ENCODE measurements at places on chromosomes 5 and 9. TPM values are rescaled to one million over a fixed set of nuclear protein-coding genes. Genes with fewer than 3 reads are reported as not detected.
A peak's percentile ranks its signal among the peaks of the same experiment; 100 is the strongest.

The AUH gene
- 38.6 TPM for total RNA-seq

The LURAP1L gene
- total RNA-seq, result 0.74 TPM

GRCh38 chr5:115431116-115431515 is 113.5 kb downstream of the FEM1C start:
- H3K27me3 ChIP-seq, result no peaks in the 10 kb centered on the region
- H3K4me3 ChIP-seq, result no peak overlapping the region
- H3K27ac ChIP-seq, result no peak overlapping the region
- H3K4me1 ChIP-seq, result peaks cover 19% of the 10 kb centered on the region
- H3K36me3 ChIP-seq, result no peaks in the 10 kb centered on the region

DNA sequence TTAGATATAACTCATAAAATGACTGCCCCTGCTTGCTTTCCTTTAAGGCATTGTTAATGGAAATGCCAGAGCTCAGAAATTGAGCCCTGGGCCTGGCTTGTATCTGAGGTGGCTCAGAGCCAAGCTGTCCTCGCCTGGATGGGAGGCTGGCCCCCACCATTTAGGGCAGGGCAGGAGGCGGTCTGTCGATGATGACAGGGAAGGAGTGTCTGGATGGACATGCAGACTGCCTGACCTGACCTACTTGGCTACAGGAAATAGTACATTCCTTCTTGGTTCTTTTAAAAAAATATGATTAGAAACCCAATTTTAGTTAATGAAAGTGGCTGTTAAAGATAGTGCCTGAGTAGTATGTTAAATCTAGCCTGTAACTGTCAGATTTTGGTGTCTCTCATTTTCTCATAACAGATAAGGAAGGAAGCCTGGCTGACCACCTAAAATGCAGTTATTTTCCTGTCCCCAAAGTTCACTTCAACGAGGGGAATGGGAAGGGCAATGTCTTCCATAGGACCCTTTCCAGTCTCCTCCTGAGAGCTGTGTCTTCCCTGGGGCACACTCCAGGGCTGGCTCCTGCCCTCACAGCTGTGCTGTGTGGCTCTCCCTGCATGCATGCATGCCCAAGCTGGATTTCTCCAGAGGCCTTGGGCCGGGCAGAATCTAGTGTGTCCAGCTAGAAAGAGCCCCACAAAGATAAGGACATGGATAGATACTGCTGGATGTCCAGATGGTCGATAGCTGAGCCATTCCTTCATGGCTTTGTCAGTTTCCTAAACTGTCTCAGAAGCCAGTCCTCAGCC is 42.3 kb downstream of the MACROH2A1 start:
- no peaks in the 10 kb centered on the region for H3K36me3 ChIP-seq
- H3K27ac ChIP-seq, result no peak overlapping the region
- no peak overlapping the region for H3K4me3 ChIP-seq
- DNase-seq, result no peak

The RNF183 gene
- total RNA-seq, result not detected

- no peak for DNase-seq
- H3K36me3 ChIP-seq, result peaks cover 16% of the 10 kb centered on the region
- no peak overlapping the region for H3K27ac ChIP-seq
- peaks cover 9% of the 10 kb centered on the region for H3K27me3 ChIP-seq
- H3K4me3 ChIP-seq, result no peak overlapping the region
Measured at GRCh38 chr9:135909371-135909770, 2.0 kb upstream of the CAMSAP1 start.

DNA sequence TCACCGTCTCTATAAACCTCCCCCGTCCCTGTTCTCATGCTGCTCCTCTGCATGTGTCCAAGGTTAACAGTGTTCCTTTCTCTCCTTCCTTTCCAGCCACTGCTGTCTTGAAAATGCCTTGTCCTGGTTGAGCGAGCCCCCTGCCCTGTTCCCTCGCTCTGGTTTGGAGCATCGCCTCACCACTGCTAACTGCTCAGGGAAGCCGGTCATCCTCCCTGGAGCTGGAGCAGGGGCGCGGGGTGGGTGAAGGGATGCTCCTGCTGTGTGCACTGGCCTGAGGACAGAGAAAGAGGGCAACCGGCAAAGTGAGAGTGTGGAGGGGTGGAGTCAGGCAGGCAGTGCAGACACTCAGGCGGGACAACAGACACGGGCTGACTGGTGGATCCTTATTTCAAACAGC is 19.4 kb downstream of the UBE2QL1 start:
- no peak overlapping the region for H3K4me3 ChIP-seq
- H3K27me3 ChIP-seq, result no peaks in the 10 kb centered on the region
- no peak overlapping the region for H3K27ac ChIP-seq
- peaks cover 19% of the 10 kb centered on the region for H3K4me1 ChIP-seq
- DNase-seq, result peak; percentile 33
- H3K36me3 ChIP-seq, result no peaks in the 10 kb centered on the region

DNA sequence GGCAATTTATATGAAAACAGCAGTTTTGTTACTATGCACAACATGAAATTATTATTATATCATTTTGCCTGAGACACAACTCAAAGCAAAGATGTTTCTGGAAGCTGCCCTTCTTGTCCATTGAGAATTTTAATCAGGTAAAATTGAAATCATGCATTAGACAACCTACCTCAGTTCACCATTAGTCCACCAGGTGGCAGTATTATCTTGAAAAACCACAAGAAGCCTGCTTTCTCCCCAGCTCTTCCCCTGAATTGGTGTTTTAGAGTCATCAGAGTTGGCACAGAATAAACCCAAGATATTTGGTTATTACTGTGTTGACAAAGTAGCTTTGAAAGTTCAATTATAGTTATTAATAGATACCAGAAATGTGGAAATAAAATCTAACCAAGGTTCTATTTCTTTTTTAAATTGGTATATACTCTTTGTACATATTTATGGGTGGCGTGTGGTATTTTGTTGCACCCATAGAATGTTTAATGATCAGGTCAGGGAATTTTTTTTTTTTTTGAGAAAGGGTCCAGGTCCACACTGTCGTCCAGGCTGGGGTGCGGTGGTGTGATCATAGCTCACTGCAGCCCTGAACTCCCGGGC is 25.7 kb downstream of the UTP15 start:
- peak; percentile 85 for DNase-seq
- H3K36me3 ChIP-seq, result no peaks in the 10 kb centered on the region
- H3K27ac ChIP-seq, result no peak overlapping the region
- no peaks in the 10 kb centered on the region for H3K4me1 ChIP-seq

- 0 out of 2 replicates have a peak, but pooled peaks cover 4% of the 10 kb centered on the region for H3K27me3 ChIP-seq
- H3K36me3 ChIP-seq, result no peaks in the 10 kb centered on the region
- peak; percentile 93 for DNase-seq
- H3K27ac ChIP-seq, result 0 out of 2 replicates have a peak overlapping the region, but pooled peaks have one; percentile 69
- H3K4me3 ChIP-seq, result peak overlapping the region; percentile 75
Measured at GRCh38 chr5:132410451-132411303, 41.2 kb downstream of the SLC22A5 start.

GRCh38 chr9:34271265-34272006 is 57.6 kb downstream of the KIF24 start:
- H3K4me1 ChIP-seq, result no peaks in the 10 kb centered on the region
- no peak overlapping the region for H3K4me3 ChIP-seq
- H3K27me3 ChIP-seq, result no peaks in the 10 kb centered on the region
- H3K36me3 ChIP-seq, result no peaks in the 10 kb centered on the region
- no peak overlapping the region for H3K27ac ChIP-seq
- DNase-seq, result no peak

DNA sequence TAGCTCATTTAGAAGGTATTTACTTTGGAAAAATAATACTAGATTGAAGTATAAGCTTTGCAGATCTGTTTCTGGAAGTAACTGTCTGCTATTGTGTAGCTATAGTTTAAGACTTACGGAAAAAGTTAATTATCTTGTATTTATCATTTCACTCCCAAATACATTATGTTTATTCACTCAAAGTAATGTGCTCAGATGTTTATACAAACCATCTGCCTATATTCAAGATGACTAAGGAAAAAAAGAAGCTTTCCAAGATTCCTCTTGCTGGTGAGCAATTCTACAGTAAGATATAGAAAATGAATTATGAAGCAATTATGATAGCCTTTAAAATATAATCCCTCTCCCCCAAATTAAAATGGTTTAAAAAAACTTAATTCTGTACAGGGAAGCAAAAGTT is 137.9 kb downstream of the KIAA0825 start:
- no peaks in the 10 kb centered on the region for H3K36me3 ChIP-seq
- H3K4me3 ChIP-seq, result no peak overlapping the region
- H3K4me1 ChIP-seq, result no peaks in the 10 kb centered on the region
- no peak overlapping the region for H3K27ac ChIP-seq
- no peaks in the 10 kb centered on the region for H3K27me3 ChIP-seq

GRCh38 chr9:110330484-110331105 is 7.1 kb downstream of the TXNDC8 start:
- no peak overlapping the region for H3K4me3 ChIP-seq
- no peaks in the 10 kb centered on the region for H3K27me3 ChIP-seq
- no peaks in the 10 kb centered on the region for H3K4me1 ChIP-seq

The WDR5 gene
- 56.6 TPM for total RNA-seq

The MCIDAS gene
- 0.12 TPM for total RNA-seq

The WNT8A gene
- not detected for total RNA-seq

DNA sequence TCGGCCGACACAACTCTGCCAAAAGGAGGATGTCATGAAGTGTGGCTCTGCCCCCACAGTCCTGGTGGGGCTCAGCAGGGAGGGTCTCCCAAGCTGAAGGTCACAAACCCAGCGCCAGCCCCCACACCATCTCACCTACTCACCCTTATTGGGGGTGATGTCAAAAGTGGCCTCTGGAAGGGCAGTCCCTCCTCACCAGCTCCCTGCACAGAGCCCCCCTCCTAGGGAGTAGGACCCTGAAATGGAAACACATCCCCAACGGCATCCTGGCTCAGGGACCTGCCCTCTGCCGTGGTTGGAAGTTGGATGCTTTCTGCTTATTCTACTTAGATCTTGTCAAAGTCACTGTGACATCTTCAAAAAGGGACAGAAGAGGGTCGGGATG is 89.5 kb downstream of the NSUN2 start:
- no peak for DNase-seq
- no peaks in the 10 kb centered on the region for H3K4me1 ChIP-seq
- no peak overlapping the region for H3K27ac ChIP-seq
- H3K4me3 ChIP-seq, result no peak overlapping the region
- no peaks in the 10 kb centered on the region for H3K27me3 ChIP-seq

DNA sequence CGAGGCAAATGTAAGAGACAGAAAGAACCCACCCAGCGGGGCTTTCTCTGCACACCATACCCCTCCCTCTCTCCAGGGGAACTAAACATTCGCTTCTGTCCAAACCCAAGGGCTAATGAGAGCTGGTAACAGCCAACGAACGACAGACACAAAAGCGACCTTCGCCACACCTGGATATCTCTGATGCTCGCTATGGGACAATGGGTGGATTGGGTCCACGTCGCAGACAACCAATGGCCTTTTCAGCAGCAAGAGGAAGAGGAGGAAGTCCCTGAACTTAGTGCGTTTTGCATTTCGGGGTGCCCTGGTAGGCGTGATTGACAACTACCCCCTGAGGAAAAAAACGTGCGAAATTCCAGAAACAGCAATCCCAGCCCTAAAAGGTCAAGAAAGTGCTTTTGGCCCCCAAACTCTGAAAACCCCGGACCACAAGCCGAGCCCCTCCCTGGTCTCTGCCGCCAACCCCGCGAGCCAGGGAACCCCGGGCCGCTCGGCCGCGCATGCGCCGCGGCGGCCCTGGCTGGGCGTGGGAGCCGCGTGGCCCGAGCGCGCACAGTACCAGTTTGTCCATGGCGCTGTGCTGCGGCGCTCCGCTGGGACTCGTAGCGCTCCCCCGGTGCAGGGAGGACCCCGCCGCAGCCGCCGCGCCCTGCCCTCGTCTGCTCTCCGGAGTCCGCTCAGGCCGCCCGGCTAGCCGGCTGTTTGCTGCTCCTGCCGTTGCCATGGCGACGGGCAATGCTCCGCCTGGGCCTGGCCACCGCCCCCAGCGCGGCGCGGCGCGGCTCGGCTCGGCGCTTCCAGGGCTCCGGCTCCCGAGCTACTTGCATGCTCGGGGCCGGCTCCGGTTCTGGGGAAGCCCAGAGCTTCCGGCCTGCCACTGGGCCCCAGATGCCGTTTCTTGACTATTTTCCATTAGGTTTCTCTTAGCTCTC is 66.9 kb upstream of the DNAH5 start:
- H3K27ac ChIP-seq, result peak overlapping the region; percentile 40
- peak overlapping the region; percentile 79 for H3K4me3 ChIP-seq
- H3K36me3 ChIP-seq, result no peaks in the 10 kb centered on the region
- DNase-seq, result peak; percentile 96

DNA sequence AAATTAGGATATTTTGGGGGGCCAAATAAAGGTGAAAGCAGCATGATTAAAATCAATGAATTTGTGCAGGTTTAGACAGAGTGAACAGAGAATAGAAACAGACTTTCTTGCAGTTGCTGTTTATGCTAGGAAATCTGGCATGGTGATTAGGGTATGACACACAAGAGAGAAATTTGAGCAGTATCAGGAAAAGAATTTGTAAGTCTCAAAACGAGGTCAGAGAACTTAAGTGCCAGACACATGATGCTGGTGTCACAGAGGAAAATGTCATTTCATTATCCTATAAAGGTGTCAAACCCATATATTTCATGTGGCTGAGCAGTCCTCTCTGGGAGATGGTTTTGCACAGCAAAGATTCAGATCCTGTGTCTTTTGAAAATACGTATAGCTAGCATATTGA is 15.7 kb downstream of the LVRN start:
- no peak overlapping the region for H3K4me3 ChIP-seq
- no peak overlapping the region for H3K27ac ChIP-seq
- H3K4me1 ChIP-seq, result no peaks in the 10 kb centered on the region
- no peak for DNase-seq

- no peak overlapping the region for H3K4me3 ChIP-seq
- no peak overlapping the region for H3K27ac ChIP-seq
- no peak for DNase-seq
- peaks cover 5% of the 10 kb centered on the region for H3K4me1 ChIP-seq
- H3K27me3 ChIP-seq, result no peaks in the 10 kb centered on the region
- no peaks in the 10 kb centered on the region for H3K36me3 ChIP-seq
Measured at GRCh38 chr5:96636594-96636993, 25.6 kb upstream of the CAST start.

DNA sequence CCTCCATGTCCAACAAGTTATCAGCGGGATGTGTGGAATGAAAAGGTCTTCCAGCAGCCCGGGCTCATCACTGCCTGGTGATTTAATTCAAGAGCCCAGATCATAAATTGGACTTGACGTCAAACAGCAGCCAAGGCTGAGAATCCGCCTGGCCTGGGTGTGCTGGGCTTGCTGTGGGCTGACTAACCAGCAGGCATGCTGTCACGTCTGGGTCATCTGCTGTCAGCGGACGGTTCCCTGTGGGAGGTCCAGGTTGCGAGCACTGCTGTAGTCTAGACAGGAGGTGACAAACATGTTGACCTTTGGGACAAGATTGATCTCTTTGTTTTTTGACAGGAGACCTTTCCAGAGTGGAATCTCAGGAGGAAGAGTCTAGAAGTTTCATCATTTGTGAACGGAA is 289.7 kb downstream of the OSTF1 start:
- no peak for DNase-seq
- H3K4me3 ChIP-seq, result no peak overlapping the region
- H3K36me3 ChIP-seq, result 0 out of 2 replicates have a peak, but pooled peaks cover 6% of the 10 kb centered on the region
- no peaks in the 10 kb centered on the region for H3K4me1 ChIP-seq

Data from GM23338 (cell line).